ENCODE measurements at places on chromosomes 7 and 10.

DNA sequence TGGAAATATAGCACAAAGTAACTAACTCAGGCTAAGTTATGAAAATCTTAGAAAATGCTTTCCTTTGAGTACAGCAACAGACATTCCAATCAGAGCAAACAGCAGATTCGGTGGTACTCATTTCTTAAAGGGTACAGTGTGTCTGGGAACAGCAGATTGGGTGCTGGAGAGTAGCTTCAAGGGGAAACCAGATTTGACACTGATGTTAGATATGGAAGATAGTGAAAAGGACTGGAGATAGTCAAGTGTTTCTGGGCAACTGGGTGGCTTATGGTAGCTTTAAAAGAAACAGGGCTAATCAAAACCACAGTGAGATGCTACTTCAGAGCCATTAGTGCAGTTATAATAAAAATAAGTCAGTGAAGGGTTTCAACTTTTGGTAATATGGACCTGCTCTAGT lies 12.1 kb upstream of the UMAD1 start:
- DNase-seq = no peak

- DNase-seq = no peak
Observed at GRCh38 chr10:28897617-28898464, 220.5 kb downstream of the BAMBI start.

GRCh38 chr10:101122270-101123084 lies 8.6 kb upstream of the TLX1 start:
- DNase-seq = no peak

DNA sequence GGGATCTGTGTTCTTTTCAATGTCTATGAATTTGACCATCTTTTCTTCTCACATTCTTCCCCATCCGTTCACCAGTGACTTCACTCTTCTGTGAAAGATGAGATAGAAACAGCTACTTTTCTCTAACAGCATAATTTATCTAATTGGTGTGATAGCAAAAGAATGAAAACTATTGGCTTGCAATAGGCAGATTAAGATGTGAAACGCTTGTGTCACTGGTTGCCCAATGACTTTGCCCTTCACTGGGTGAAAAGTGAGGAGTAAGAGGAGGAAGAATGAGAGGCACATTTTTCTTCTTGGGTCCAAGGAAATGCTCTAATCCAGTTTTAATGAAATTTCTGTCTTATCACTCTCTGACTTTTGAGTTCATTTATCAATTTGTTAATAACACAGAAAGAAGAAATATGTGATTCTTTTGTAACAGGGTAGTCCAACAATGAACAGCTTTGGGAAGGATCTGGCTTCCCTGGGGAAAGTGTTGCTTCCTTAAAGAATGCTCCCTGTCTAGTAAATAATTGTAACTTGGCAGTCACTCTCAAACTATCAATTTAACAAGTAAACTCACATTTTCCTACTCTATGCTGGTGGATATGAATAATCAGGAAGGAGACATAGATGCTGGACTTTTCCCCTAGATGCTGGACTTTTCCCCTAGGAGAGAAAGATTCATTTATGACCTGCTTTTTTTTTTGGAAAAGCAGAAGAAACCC lies 35.1 kb downstream of the BET1 start:
- DNase-seq = no peak

DNA sequence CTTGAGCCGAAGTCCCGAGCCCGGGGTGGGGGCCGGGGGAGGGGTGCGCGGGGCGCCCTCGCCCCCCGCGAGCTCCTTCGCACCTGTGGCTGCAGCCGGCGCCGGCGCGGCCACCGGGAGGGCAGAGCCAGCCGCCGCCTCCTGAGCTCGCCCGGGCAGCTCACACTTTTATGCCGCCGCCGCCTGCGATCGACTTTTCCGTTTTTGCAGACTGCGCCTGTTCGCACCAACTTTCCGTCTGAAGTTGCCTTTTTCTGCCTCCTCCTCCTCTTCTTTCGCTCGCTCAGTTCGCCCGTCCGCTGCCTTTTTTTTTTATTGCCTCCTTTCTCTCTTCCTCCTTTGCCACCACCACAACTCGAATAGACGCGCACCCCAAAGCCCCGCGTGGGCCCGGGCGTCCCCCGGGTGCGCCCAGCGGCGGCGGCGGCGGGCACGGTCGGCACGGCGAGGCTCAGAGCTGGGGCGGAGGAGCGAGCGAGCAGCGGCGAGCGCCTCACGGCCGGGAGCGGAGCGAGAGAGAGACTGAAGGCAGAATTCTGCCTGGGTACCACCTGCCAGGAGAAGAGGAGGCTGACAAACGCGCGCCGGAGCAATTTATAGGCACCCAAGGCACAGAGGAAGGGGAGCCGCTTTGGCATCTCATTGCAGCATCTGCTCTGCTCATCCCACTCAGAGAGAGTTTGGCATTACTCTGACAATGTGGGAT lies at the start of gene C1QL3:
Gene C1QL3 (minus strand): TSS at position 569 of the 706 bp plus-strand sequence. CDS start 814 bp downstream, outside the sequence.
- DNase-seq = no peak

GRCh38 chr10:102324061-102324460 lies 71.4 kb upstream of the NFKB2 start:
- no peak for DNase-seq

- no peak for DNase-seq
Observed at GRCh38 chr7:66930341-66930740, 9.3 kb downstream of the TMEM248 start.

GRCh38 chr7:29588900-29589696 lies 25.5 kb downstream of the PRR15 start:
- no peak for DNase-seq

- peak; percentile 49 for DNase-seq
Observed at GRCh38 chr10:114470956-114471905, 66.9 kb upstream of the AFAP1L2 start.

- DNase-seq = no peak
Observed at GRCh38 chr7:83509255-83510021, 139.5 kb downstream of the SEMA3E start.

DNA sequence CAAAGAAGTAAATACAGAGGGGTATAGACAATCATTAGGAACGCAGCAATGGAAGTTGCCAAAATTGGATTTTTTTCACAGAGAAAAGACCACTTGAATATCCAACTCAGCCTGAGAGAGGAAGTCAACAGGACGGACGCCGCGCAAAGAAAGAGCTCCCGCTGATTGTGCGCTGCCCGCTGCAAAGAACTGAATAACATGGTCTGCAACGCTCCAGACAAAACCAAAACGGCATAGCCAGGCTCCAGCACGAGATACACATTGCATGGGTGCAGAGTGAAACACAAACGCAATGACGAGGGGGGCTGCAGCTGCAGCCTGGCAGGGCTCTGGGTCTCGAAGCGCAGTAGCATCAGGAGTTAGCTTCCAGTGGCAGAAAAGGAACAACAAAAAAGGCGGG lies 113.9 kb upstream of the MGMT start:
- DNase-seq = no peak

All from stimulated activated CD4-positive, alpha-beta T cell treated with anti-CD3 and anti-CD28 coated beads, TNF-alpha, amount 100 ng/mL, for 48 hours (primary cell).